ENCODE measurements at places on chromosomes 1 and 21.

DNA sequence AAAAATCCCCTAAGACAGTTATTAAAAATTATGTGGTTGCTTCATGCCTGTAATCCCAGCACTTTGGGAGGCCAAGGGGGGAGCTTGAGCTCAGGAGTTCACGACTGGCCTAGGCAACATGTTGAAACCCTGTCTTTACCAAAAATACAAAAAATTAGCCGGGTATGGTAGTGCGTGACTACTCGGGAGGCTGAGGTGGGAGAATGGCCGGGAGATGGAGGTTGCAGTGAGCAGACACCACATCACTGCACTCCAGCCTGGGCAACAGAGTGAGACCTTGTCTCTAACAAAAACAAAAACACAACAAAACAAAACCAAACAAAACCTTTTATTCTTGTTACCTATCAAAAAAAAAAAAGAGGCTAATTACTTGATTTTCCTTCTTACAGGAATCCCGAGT, 2.1 kb downstream of the ELK4 start:
- DNase-seq, result no peak

GRCh38 chr1:114093624-114094362, 59.9 kb downstream of the SYT6 start:
- no peak for DNase-seq

- no peak for DNase-seq
Observed at GRCh38 chr1:226373376-226373775, 34.5 kb downstream of the PARP1 start.

DNA sequence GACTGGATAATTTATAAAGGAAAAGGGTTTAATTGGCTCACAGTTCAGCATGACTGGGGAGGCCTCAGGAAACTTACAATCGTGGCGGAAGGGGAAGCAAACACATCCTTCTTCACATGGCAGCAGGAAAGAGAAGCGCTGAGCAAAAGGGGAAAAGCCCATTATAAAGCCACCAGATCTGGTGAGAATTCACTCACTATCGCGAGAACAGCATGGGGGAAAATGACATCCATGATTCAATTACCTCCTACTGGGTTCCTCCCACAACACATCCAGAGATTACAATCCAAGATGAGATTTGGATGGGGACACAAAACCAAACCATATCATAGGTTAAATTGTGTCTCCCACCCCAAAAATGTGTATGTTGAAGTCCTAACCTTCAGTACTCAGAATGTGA, 491.7 kb downstream of the SETD4 start:
- DNase-seq, result no peak

DNA sequence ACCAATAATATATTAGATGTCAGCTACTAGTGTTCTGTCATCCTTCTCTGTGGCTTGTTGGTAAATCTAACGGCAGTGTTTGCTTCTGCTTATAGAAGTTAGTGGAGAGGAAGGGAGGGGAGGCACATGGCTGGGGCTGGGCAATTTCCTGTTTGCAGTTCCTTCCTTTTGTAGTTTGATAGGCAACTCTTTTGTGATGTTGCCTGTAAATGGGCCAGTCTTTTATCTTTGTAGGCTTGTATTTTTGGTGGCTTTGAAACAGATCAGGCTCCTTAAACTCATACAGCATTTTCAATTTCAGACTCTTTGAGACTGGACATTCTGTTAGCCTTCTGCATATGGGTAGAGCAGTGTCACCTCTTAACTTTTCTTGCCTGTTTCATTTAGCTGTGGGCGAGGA, 48.1 kb downstream of the CDC14A start:
- peak; percentile 63 for DNase-seq

- no peak for DNase-seq
Observed at GRCh38 chr21:15592271-15592860, 137.4 kb upstream of the USP25 start.
